Eye (tissue), 1 donor: ENCODE measurements at places on chromosomes 2 and 18.
A peak's percentile ranks its signal among the peaks of the same experiment; 100 is the strongest.

DNA sequence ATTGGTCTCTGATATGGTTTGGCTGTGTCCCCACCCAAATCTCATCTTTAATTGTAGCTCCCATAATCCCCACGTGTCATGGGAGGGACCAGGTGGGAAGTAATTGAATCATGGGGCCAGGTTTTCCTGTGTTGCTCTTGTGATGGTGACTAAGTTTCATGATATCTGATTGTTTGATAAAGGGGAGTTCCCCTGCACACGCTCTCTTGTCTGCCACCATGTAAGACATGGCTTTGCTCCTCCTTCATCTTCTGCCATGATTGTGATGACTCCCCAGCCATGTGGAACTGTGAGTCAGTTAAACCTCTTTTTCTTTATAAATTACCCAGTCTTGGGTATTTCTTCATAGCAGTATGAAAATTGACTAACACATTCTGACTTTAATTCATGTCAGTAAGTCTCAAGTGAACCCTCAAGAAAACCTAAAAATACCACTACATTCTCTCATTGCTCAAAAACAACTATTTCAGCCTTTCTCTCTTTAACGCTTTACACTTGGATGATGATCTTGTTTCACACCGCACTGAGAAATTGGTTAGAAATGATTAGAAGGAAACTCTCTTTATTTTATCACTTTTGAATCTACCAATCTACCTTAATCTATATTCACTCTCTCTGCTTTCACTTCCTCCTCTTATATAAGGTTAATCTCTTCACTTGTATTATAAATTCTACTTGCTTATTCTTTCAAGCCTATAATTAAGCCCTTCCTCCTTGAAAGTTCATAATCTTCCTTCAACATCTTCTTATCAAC is 110.1 kb downstream of the GALR1 start:
- no peak for DNase-seq

DNA sequence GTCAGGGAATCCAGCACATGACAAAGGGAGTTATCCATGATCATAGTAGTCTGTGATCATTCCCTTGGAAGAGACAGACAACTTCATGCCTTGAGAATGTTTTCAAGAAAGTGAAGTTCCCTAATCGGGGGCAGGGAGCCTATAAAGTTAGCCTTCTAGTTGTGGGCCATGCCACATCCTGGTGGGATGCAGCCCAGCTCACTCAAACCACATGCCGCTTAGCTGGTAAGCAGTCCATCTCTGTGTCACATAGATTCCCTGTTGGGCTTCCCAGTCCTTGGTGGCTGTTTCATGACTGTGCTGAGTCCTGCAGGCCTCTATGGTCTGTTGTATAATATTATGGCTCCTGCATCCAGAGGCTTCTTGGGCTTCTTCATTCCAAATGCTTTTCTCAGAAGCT is 11.4 kb upstream of the ARHGAP25 start:
- DNase-seq: no peak

DNA sequence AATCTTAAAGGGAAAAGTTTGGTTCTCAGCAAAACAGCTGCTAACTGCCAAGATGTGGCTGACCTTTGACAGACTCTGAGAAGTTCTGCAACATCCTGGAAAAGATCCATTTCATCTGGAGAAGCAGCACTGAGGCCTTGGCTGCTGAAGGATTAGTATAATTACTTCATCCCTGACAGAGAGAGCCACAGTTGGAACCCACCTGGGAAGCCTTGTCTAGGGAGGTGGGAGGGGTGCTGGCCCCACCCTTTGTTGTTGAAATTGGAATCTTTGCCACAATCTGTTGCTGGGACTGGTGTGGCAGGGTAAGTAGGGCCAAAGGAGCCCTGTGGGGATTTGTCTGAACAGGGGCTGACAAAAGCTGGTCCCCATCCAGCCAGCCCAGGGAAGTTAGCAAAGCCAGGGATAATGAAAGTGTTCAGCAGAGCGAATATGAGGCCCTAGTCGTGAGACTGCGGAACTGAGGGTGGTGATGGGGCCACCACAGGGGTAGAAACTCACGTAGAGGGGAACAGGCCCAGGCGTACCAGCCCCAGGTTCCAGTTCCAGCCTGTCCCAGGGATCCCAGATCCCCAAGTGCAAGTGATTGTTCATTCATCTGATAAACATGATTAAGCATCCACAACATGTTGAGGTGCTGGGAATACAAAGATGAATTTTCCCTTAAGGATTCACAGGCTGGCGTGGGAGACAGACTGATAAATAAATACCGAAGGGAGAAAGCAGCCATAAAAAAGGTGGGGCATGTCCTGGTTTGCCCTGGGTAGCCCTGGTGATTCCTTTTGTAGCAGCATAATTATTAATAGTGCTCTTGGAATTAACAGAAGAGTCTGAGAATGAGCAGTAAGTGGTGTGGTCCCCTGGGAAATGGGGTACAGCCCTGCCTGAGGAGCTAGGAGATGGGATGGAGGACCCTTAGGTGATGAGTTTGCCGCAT is 60.0 kb downstream of the MYO1B start:
- DNase-seq: peak; percentile 65

GRCh38 chr18:3903337-3903736 is 453.4 kb downstream of the TGIF1 start:
- DNase-seq: no peak

DNA sequence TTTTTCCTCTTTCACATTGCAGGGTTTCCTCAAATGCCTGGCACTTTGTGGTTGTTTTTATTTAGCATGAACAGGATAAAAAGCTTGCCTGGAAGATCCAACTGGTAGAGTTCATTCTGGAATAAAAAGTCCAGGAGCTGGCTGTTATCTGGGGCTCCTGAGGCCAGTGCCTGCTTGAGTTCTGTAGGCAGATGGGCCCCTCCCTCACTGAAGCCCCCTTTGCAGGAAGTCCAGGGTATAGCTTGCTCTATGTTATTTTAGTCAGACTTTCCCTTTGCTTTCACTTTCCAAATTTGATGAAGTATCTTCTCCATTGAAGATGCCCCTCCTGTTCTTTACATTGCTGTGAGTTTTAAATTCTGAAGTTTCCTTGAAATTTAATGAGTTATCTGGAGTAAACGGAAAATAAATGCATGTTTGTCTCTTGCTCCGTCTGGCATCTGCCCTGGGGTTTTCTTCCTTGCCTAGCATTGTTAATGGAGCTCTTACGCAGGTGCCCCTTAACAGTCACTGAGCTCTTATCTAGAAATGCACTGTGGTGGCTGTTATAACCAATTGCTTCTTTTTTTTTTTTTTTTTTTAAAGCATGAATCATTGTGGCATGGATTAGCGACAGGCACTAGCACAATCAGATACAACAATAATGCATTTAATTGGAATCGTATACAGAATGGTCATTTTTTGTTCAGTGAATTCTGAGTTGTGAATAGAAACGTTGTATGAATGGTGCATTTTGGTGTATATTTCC is 27.0 kb upstream of the LPIN1 start:
- DNase-seq: no peak
